ENCODE measurements at places on chromosomes 2 and 18. TPM values are rescaled to one million over a fixed set of nuclear protein-coding genes. Genes with fewer than 3 reads are reported as not detected.

Gene SERPINB10
- 1.5 TPM for total RNA-seq

Gene PROKR1
- not detected for total RNA-seq

Gene IMPA2
- 20.2 TPM for total RNA-seq

Gene KCNK3
- not detected for total RNA-seq

DNA sequence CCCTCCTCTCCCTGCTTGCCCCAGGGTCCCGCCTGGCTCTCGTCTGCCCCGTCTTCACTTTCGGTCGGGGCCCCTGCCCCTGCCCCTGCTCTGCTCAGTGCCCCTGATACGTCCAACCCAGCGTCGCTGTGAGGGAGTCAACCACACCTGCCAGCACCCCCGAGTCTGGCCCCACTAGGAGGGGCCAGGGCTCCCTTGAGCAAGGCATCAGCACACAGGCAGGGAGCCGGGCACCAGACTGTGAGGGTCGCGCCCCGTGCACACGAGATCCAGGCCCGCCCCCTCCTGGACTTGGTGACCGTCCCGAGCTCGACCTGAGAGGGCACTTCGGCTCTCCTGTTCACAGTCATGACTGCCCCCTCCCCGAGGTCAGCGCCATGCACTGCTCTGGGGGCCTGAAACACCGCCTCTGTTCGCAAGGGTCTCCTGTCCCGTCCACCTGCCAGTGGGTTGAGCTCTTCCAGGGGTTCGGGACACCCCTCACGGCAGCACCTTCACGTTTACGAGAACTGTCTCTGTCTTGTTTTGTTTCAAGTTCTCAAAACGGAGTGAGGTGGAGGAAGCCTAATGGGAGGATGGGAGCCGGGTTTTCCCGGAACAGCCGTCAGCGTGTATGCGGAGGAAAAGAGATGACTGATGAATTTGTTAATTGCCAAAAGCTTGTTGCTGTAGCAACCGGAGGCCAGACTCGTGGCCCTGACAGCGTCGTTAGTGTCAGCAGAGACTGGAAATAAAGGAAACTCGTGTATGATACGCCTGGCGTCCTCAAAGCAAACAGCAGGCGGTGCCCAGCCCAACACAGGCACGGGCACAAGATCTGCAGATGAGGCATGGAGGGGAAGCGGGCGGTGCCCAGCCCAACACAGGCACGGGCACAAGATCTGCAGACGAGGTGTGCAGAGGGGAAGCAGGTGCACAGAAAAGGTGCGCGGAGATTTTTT is 48.2 kb upstream of the KCNG2 start:
- no peak overlapping the region for H3K4me3 ChIP-seq
- no peak for DNase-seq
- no peaks in the 10 kb centered on the region for H3K27me3 ChIP-seq
- no peak overlapping the region for H3K27ac ChIP-seq
- no peaks in the 10 kb centered on the region for H3K4me1 ChIP-seq
- peaks cover 10% of the 10 kb centered on the region for H3K36me3 ChIP-seq

DNA sequence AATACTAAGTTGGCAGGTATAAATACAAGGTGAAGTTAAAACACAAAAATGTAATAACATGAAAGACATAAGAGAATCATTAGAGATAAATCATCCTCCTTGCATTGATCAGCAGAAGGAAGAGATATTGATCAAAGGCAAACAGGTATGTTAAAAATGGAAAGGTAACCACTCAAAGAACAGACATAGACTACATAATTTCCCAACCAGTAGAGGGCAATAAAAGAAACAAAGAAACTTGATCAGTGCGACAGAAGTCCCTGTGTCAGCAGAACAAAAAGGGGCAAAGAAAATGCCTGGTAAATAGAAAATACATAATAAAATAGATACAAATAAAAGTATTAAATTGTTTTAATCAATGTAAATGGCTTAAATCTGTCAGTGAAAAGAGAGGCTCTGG is 53.6 kb downstream of the FAM228A start:
- H3K27me3 ChIP-seq = no peaks in the 10 kb centered on the region
- peak overlapping the region; percentile 24 for H3K27ac ChIP-seq
- no peak for DNase-seq
- H3K36me3 ChIP-seq = no peaks in the 10 kb centered on the region
- no peaks in the 10 kb centered on the region for H3K4me1 ChIP-seq

DNA sequence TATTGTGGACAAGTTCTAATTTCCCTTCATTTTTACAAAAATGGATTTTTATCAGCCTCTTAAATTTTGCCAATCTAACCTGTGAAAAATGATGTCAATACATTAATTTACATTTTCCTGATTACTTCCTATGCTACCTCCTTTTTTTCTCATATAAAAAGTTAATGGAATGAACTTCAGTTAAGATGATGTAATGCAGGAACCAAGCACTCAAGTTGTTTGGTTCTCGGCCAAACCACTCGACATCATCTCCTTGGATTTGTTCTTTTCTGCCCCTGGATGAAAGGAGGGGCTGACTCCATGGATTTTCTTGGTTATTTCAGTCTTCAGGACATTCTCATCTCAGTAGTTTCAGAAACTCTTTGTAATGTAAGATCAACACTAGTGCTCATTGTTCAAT is 253.1 kb upstream of the NXPH2 start:
- H3K27ac ChIP-seq = no peak overlapping the region
- no peak overlapping the region for H3K4me3 ChIP-seq
- DNase-seq = no peak
- H3K4me1 ChIP-seq = no peaks in the 10 kb centered on the region
- no peaks in the 10 kb centered on the region for H3K36me3 ChIP-seq
- no peaks in the 10 kb centered on the region for H3K27me3 ChIP-seq

- no peak for DNase-seq
- peaks cover 10% of the 10 kb centered on the region for H3K4me1 ChIP-seq
- no peak overlapping the region for H3K4me3 ChIP-seq
- peaks cover 8% of the 10 kb centered on the region for H3K36me3 ChIP-seq
- H3K27ac ChIP-seq = peak overlapping the region; percentile 79
Measured at GRCh38 chr2:176163672-176164056, 6.6 kb downstream of the HOXD3 start.

DNA sequence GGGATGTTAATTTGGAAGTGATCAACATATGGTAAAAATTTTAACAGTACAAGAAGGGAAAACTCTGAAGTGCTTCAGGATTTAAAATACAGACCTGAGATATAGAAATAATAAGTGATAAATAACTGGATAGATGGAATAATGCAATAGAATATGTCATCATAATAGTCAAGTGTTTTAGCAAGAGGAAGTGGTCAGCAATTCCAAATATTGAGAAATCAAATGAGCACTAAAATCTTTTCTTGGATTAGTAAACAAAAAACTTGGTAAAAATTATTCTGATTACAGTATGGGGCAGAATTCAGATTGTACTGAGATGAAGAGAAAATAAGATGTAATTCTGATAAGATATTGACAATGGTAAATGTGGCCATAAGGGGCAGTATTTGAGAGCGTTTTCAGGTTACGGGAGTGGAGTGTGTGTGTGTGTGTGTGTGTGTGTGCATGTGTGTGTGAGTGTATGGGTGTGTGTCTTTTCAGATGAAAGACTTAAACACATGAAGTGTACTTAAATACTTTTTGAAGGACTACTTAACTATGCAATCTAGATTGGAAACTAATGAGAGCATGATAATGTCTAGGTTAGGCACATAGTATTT is 217.9 kb upstream of the ITGA4 start:
- peaks cover 43% of the 10 kb centered on the region for H3K4me1 ChIP-seq
- H3K4me3 ChIP-seq = no peak overlapping the region
- no peak for DNase-seq

GRCh38 chr2:45837812-45838341 is 186.4 kb downstream of the PRKCE start:
- H3K4me1 ChIP-seq = peaks cover 23% of the 10 kb centered on the region
- H3K27ac ChIP-seq = no peak overlapping the region
- H3K27me3 ChIP-seq = no peaks in the 10 kb centered on the region
- no peak for DNase-seq

- no peak overlapping the region for H3K27ac ChIP-seq
- no peaks in the 10 kb centered on the region for H3K27me3 ChIP-seq
- no peaks in the 10 kb centered on the region for H3K4me1 ChIP-seq
- no peak overlapping the region for H3K4me3 ChIP-seq
- H3K36me3 ChIP-seq = no peaks in the 10 kb centered on the region
Measured at GRCh38 chr2:79432731-79433146, 80.1 kb upstream of the CTNNA2 start.

- no peaks in the 10 kb centered on the region for H3K36me3 ChIP-seq
- H3K4me3 ChIP-seq = no peak overlapping the region
- H3K4me1 ChIP-seq = no peaks in the 10 kb centered on the region
Measured at GRCh38 chr2:235844561-235844960, 323.6 kb downstream of the GBX2 start.

DNA sequence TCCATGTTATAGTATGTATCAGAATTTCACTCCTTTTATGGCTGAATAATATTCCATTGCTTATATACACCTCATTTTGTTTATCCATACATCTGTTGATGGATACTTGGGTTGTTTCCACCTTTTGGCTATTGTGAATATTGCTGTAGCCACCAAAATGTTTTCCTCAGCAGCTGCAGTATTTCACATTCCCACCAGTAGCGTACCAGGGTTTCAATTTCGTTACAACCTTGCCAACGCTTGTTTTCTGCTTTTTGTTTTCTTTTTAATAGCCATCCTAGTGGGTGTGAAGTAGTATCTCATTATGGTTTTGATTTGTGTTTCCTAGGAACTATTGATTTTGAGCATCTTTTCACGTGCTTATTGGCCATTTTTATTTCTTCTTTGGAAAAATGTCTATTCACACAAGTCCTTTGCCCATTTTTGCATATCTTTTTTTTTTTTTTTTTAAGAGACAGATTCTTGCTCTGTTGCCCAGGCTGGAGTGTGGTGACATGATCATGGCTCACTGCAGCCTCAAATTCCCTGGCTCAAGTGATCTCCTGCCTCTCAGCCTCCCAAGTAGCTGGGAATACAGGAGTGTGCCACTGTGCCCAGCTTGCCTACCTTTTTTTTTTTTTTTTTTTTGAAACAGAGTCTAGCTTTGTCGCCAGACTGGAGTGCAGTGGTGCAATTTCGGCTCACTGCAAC is 14.2 kb downstream of the UBXN2A start:
- DNase-seq = no peak
- no peaks in the 10 kb centered on the region for H3K27me3 ChIP-seq
- H3K27ac ChIP-seq = peak overlapping the region; percentile 77
- H3K4me3 ChIP-seq = no peak overlapping the region

DNA sequence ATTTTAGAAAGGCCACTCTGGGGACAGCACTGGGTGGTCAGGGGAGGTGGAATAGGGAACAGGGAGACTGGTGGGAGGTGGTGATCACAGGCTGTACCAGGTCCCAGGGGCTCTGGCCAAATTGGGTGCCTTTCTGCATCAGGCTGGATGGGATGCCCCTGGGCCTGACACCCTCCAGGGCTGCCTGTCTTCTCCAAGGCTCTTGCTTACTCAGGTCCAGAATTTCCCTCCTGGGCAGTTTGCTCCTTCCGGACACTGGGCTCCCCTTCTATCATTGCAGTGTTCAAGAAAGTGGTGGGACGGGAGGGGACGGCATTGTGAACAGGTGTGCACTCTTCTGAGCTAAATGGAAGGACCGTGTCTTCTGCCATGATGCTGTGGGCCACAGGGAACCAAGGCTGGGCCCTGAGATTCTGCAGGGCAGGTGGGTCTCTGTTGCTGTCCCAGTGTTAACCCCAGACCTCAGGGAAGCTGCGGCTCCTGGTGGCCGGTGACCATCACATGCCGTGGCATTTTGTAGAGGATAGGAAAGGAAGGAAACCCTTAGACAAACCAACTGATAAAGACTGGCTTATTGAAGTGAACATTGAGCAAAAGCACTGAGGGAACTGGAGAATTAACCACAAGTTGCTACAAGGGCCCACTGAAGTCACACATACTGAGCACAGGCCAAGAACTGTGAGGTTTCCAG is 93.7 kb upstream of the HS6ST1 start:
- H3K27ac ChIP-seq = no peak overlapping the region
- DNase-seq = no peak
- no peaks in the 10 kb centered on the region for H3K36me3 ChIP-seq
- H3K27me3 ChIP-seq = no peaks in the 10 kb centered on the region
- no peak overlapping the region for H3K4me3 ChIP-seq
- H3K4me1 ChIP-seq = no peaks in the 10 kb centered on the region

- H3K36me3 ChIP-seq = no peaks in the 10 kb centered on the region
- no peak overlapping the region for H3K4me3 ChIP-seq
- H3K27me3 ChIP-seq = peaks cover 2% of the 10 kb centered on the region
Measured at GRCh38 chr2:113032737-113033136, 19.9 kb downstream of the IL36B start.

DNA sequence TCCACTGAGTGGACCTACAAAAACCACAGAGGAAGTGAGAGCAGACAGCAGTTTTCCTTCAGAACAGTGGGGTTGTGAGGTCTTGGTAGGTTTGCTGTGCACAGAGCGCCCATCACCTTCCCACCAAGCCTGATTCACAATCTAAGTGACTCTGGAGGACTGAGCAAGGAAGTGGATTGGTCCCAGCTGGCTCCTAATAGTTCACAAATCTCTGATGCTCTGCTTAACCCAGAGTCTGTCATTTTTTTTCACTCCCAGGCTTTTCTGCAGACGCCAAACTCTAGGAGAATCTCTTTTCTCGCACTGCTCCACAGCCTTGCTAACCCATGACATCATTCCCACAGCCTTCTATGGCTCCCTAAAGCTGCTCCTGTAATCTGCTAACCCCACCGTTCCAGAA is 280.4 kb downstream of the C1D start:
- no peaks in the 10 kb centered on the region for H3K27me3 ChIP-seq
- DNase-seq = no peak
- no peak overlapping the region for H3K27ac ChIP-seq
- H3K36me3 ChIP-seq = no peaks in the 10 kb centered on the region
- H3K4me3 ChIP-seq = no peak overlapping the region
- no peaks in the 10 kb centered on the region for H3K4me1 ChIP-seq

DNA sequence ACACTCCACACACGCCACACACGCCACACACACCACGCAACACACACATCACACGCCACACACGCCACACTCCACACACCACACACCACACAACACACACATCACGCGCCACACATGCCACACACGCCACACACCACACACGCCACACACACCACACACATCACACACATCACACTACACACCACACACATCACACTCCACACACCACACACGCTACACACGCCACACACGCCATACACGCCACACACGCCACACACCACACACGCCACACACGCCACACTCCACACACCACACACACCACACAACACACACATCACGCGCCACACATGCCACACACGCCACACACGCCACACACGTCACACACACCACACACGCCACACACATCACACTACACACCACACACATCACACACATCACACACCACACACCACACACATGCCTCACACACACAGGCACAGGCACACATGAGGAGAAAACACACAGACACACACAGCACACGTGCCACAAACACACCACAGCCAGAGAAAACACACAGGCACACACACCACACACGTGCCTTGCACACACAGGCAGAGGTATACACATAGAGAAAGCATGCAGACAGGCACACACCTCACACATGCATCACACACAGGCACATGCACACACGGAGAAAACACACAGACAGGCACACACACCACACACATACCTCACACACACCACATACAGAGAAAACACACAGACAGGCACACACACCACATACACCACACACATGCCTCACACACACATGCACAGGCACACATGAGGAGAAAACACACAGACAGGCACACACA is 241.5 kb upstream of the MYT1L start:
- no peaks in the 10 kb centered on the region for H3K36me3 ChIP-seq
- no peaks in the 10 kb centered on the region for H3K27me3 ChIP-seq
- no peak overlapping the region for H3K27ac ChIP-seq
- DNase-seq = no peak
- H3K4me1 ChIP-seq = no peaks in the 10 kb centered on the region
- H3K4me3 ChIP-seq = no peak overlapping the region

GRCh38 chr2:19158211-19158610 is 200.2 kb downstream of the OSR1 start:
- no peak for DNase-seq
- no peak overlapping the region for H3K4me3 ChIP-seq
- H3K36me3 ChIP-seq = peaks cover 3% of the 10 kb centered on the region
- H3K27me3 ChIP-seq = no peaks in the 10 kb centered on the region
- no peaks in the 10 kb centered on the region for H3K4me1 ChIP-seq
- H3K27ac ChIP-seq = no peak overlapping the region

All from activated T-cell treated with anti-CD3 and anti-CD28 coated beads, Interleukin-2, amount 50 U/mL, for 72 hours (primary cell).